ENCODE measurements at places on chromosomes 1 and 21.

DNA sequence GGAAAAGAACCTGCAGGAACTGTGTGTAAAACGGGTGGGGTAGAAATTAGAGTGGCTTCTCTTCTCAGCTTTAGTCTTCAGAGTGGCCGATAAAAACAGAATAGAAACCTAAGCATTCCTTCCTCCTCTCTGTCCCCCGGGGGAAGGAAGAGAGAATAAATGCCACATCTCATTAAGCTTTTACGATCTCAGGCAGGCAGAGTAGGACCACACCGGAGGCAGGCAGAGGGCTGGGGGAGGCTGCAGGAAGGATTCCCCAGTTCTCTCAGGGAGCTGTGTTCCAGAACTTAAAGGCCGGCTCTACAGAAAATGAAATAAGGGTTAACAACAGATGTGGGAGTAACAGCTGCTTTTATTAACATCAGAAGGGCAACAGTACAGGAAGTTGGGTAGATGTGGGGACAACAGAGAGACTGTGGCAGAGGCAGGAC is 24.5 kb upstream of the MEF2D start:
- no peak overlapping the region for H3K4me3 ChIP-seq
- H3K27ac ChIP-seq: peak overlapping the region; percentile 22
- DNase-seq: no peak

DNA sequence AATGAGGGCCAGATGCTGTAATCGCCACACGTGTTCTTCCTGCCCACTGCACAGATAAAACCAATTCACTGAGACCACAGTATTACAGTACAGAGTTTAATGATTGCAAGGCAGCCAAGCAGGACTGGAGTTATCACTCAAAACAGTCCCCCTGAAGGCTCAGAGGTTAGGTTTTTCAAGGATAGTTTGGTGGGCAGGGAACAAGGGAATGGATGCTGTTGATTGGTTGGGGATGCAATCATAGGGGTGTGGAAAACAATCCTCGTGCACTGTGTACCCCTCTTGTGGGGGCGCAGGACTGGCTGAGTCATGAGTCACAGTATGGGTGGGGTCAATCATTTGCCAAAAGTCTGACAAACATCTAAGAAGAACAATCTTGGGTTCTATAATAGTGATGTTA is 12.4 kb upstream of the USP1 start:
- no peaks in the 10 kb centered on the region for H3K36me3 ChIP-seq
- H3K4me1 ChIP-seq: peaks cover 5% of the 10 kb centered on the region
- no peak overlapping the region for H3K27ac ChIP-seq
- no peak overlapping the region for H3K4me3 ChIP-seq

DNA sequence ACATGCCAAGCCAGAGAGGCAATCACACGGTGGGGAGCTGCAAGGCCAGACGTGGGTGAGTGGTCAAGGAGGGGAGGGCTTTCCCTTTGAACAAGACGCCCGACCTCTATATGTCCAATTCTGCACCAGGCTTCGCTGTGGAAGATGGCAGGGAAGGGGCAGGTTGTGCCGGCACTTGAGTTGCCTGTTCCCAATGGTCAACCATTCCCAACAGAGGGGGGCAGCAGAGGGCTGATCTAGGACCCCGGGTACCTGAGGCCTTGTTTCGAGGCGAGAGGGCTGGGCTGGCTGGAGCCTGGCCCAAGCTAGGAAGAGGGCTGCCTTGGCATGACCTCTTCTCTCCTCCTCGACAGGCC is 64.9 kb downstream of the TMEM53 start:
- no peak overlapping the region for H3K4me3 ChIP-seq
- no peaks in the 10 kb centered on the region for H3K36me3 ChIP-seq
- peaks cover 63% of the 10 kb centered on the region for H3K27me3 ChIP-seq
- H3K27ac ChIP-seq: no peak overlapping the region

GRCh38 chr1:242033447-242033846 is 34.5 kb upstream of the MAP1LC3C start:
- H3K27me3 ChIP-seq: no peaks in the 10 kb centered on the region
- DNase-seq: no peak

- DNase-seq: no peak
- H3K27ac ChIP-seq: no peak overlapping the region
- H3K36me3 ChIP-seq: no peaks in the 10 kb centered on the region
- peaks cover 19% of the 10 kb centered on the region for H3K4me1 ChIP-seq
- H3K27me3 ChIP-seq: peaks cover 95% of the 10 kb centered on the region
Observed at GRCh38 chr1:18110598-18110939, 3.0 kb downstream of the IGSF21 start.

GRCh38 chr1:17381161-17381560 is 9.2 kb downstream of the PADI6 start:
- no peak overlapping the region for H3K4me3 ChIP-seq
- no peak overlapping the region for H3K27ac ChIP-seq
- H3K36me3 ChIP-seq: no peaks in the 10 kb centered on the region
- H3K4me1 ChIP-seq: peaks cover 10% of the 10 kb centered on the region

GRCh38 chr1:3814771-3815561 is 18.7 kb upstream of the LRRC47 start:
- peaks cover 4% of the 10 kb centered on the region for H3K27me3 ChIP-seq
- no peak overlapping the region for H3K27ac ChIP-seq
- no peak for DNase-seq

- peaks cover 22% of the 10 kb centered on the region for H3K4me1 ChIP-seq
- H3K4me3 ChIP-seq: peak within 1 kb of the TSS; percentile 96
- peaks cover 4% of the 10 kb centered on the region for H3K36me3 ChIP-seq
- peak within 1 kb of the TSS; percentile 95 for H3K27ac ChIP-seq
- peak; percentile 94 for DNase-seq
Observed at GRCh38 chr1:26921540-26922430, at the start of gene NUDC. Gene NUDC (plus strand): TSS chr1:26921743. CDS start chr1:26921849, 106 bp downstream.

DNA sequence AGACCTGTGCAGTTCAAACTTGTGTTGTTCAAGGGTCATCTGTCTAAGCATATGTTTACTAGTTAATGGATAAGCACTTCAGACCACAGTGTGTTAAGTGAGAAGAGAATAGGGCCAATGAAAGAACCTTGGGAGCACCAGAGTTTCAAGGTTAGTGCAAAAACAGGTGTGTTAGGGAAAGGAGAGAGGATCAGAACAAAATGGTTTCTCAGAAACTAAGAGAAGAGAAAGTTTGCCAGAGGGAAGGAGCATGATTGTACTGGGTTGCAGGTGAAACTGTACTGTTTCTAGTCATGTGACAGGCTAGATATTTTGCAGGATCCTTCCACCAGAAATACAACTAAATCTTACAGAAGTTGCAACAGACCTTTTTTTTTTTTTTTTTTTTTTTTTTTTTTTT is 23.3 kb downstream of the RPRD2 start:
- peak overlapping the region; percentile 67 for H3K27ac ChIP-seq
- no peak overlapping the region for H3K4me3 ChIP-seq
- peaks cover 2% of the 10 kb centered on the region for H3K36me3 ChIP-seq
- DNase-seq: no peak

DNA sequence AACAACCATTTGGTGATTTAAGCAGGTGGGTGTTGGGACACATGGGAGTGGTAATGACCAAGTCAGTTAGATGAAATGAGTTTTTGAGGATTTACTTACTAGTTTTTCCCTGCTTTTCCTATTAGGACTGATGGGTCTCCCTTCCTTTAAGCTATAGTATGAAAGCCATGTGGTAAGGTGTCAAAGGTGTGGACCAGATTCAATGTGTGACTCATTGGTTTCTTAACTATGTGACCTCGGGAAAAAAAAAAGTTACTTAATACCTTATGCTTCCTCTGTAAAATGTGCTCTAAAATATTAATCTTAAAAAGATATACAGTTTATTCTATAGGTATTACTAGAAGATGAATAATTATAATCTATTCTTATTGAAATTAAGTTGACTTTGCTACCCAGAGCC is 93.7 kb downstream of the DUSP10 start:
- no peak for DNase-seq
- H3K27ac ChIP-seq: no peak overlapping the region
- no peaks in the 10 kb centered on the region for H3K27me3 ChIP-seq
- H3K36me3 ChIP-seq: no peaks in the 10 kb centered on the region
- no peak overlapping the region for H3K4me3 ChIP-seq
- peaks cover 5% of the 10 kb centered on the region for H3K4me1 ChIP-seq

DNA sequence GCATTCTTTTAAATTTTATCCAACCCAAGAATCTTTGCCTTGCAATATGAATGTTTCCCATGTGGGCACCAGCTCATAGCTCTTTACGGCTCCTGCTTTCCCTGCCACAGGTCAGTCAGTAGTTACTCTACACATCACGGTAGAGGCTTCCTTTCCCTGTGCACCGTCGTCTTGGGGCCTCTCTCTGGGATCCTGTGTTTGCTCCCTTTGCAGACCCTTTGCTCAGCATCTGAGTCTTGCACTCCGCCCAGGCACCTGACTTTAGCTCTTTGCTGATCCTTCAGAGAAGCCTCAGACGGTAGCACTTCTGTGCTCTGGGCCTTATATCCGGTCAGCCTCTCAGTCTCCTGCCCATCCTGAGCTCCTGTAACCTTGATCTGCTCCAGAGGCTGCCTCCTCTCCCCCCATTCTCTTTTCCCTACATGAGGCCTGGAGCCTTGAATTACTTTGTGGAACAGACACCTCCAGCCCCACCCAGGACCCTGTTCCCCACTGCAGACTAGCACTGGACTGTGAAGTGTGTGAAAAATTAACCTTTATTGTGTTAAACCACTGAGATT is 183.5 kb upstream of the HMGB4 start:
- H3K4me3 ChIP-seq: no peak overlapping the region
- no peak for DNase-seq
- H3K4me1 ChIP-seq: no peaks in the 10 kb centered on the region
- no peak overlapping the region for H3K27ac ChIP-seq
- H3K27me3 ChIP-seq: peaks cover 28% of the 10 kb centered on the region

GRCh38 chr1:102897557-102897956 is 210.8 kb downstream of the COL11A1 start:
- H3K4me1 ChIP-seq: peaks cover 13% of the 10 kb centered on the region
- no peaks in the 10 kb centered on the region for H3K27me3 ChIP-seq

GRCh38 chr1:154529308-154529707 is 27.1 kb upstream of the SHE start:
- no peaks in the 10 kb centered on the region for H3K36me3 ChIP-seq
- H3K4me3 ChIP-seq: no peak overlapping the region
- H3K27me3 ChIP-seq: peaks cover 7% of the 10 kb centered on the region
- no peaks in the 10 kb centered on the region for H3K4me1 ChIP-seq
- no peak for DNase-seq

- peaks cover 53% of the 10 kb centered on the region for H3K4me1 ChIP-seq
- H3K27me3 ChIP-seq: no peaks in the 10 kb centered on the region
Observed at GRCh38 chr1:179030130-179030529, 4.4 kb downstream of the FAM20B start.

DNA sequence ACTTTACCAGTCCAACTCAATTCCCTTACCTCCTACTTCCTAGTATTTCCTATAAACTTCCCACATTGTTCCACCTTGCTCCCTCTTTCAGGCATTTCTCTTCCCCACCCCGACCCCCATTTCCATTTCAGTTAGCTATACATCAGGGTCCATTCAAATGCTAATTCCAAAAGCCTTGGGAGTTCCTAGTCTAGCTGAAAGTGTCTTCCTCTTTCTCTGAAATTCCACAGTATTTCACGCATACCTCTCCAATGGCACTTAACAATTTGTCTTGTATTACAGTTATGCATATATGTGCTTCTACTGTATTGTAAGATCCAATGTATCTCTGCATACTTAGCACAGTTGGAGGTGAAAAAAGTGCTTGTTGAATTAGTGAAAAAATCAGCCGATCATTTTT is 94.9 kb downstream of the ZNF644 start:
- DNase-seq: no peak
- no peaks in the 10 kb centered on the region for H3K27me3 ChIP-seq
- peaks cover 17% of the 10 kb centered on the region for H3K4me1 ChIP-seq
- no peak overlapping the region for H3K4me3 ChIP-seq
- H3K36me3 ChIP-seq: peaks cover 22% of the 10 kb centered on the region

DNA sequence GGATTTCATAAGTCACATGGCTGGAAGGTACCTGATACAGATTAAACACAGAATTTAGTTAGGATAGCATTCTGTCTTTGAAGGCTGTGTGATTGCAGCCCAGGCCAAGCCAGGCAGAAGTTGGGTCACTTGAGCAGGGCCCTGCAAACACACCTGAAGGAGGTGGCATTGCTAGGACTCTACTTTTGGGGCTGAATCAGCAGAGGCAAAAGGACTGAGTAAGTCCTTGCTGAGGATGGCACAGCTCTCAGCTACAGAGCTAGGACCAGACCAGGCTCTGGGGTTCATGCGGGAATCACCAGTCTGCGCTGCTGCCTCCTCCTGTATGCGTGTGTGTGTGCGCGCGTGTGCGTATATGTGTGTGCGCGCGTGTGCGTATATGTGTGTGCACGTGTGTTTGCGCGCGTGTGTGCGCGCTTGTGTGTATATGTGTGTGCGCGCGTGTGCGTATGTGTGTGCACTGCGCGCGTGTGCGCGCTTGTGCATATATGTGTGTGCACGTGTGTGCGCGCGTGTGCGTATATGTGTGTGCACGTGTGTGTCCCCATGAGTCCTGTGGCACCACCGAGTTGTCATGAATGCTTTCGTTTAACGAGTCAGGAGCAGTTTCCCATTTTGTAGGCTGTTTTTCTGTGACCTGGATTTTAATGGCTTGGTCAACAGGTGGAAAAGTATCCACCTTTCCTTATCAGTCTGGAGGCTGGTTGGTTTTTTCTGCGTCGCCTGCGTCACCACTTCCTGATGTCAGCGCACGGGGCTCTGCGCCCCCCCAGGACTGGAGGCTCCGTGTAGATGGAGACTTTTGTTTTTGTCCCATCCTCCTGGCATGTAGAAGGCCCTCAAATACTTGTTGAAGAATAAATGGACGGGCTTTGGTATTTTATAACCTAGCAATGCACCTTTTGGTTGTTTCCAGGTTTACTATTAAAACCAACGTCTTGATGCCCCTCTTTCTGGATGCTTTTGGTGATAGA is 34.7 kb downstream of the ADARB1 start:
- no peak overlapping the region for H3K4me3 ChIP-seq
- DNase-seq: no peak
- no peak overlapping the region for H3K27ac ChIP-seq
- H3K36me3 ChIP-seq: no peaks in the 10 kb centered on the region
- H3K4me1 ChIP-seq: peaks cover 8% of the 10 kb centered on the region
